Neural crest cell (in vitro differentiated cells): ENCODE measurements at places on chromosomes 13 and 19.

GRCh38 chr13:102805680-102806079 is 6.8 kb downstream of the BIVM start:
- DNase-seq, result no peak

- no peak for DNase-seq
Observed at GRCh38 chr13:50408068-50408467, 392.8 kb downstream of the KCNRG start.

- DNase-seq, result no peak
Observed at GRCh38 chr19:8473648-8474476, 28.6 kb downstream of the PRAM1 start.

GRCh38 chr13:33794576-33794975 is 23.4 kb upstream of the RFC3 start:
- DNase-seq, result no peak

- no peak for DNase-seq
Observed at GRCh38 chr19:1923319-1923718, 17.7 kb upstream of the CSNK1G2 start.

- DNase-seq, result no peak
Observed at GRCh38 chr13:30457306-30457891, 8.3 kb downstream of the HMGB1 start.

DNA sequence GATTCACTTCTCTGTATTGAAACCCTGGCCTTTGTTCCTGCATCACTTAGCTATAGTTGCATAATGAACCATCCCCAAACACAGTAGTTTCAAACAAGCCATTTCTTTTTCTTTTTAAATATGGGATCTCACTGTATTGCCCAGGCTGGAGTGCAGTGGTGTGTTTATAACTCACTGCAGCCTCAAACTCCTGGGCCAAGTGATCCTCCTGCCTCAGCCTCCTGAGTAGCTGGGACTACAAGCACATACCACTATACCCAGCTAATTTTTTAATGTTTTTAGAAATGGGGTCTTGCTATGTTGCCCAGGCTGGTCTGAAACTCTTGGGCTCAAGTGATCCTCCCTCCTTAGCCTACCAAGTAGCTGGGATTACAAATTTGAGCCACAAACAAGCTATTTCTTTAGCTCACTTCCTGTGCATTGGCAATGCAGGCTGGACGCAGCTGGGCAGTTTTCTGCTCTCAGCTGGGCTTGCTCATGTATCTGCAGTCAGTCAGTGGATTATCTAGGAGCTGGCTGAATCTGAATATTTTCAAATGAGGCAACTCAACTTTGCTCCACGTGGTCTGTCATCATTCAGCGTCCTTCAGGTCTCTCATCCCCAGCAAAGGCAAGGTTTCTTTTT is 49.5 kb upstream of the SIN3B start:
- DNase-seq, result no peak

- DNase-seq, result no peak
Observed at GRCh38 chr19:35059006-35059798, 17.7 kb downstream of the HPN start.

GRCh38 chr13:113332615-113333014 is 31.3 kb downstream of the GRTP1 start:
- DNase-seq, result no peak

DNA sequence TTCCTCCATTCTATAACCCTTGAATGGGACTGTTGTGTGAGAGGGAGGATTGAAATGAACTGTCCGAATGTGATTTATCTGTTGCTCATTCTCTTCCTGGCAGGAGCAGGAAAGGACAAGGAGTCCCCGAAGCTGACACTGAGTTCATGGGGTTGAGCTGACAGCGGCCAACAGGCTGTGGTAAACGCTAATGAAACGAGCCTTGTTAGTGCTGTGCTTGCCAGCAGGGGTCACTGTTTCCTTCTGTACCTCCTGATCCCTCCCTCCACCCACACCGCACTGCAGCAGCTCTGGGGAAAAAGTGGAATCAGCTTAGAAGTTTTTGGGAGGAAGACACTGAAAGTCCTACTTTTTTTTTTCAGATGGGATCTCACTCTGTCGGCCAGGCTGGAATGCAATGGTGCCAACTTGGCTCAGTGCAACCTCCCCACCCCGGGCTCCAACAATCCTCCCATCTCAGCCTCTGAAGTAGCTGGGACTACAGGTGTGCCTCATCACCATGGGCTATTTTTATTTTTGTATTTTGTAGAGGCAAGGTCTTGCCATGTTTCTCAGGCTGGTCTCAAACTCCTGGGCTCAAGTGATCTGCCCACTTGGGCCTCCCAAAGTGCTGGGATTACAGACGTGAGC is 6.7 kb upstream of the ZNF761 start:
- DNase-seq, result peak; percentile 76

GRCh38 chr13:43171489-43171888 is 148.1 kb downstream of the DNAJC15 start:
- no peak for DNase-seq

- DNase-seq, result peak; percentile 95
Observed at GRCh38 chr19:9934132-9934950, 2.0 kb downstream of the OLFM2 start.

GRCh38 chr13:75771818-75772217 is 135.7 kb downstream of the LMO7 start:
- DNase-seq, result no peak

- no peak for DNase-seq
Observed at GRCh38 chr13:112722433-112723263, 32.8 kb downstream of the ATP11A start.

GRCh38 chr13:37202264-37202663 is 96.8 kb upstream of the CSNK1A1L start:
- DNase-seq, result no peak

DNA sequence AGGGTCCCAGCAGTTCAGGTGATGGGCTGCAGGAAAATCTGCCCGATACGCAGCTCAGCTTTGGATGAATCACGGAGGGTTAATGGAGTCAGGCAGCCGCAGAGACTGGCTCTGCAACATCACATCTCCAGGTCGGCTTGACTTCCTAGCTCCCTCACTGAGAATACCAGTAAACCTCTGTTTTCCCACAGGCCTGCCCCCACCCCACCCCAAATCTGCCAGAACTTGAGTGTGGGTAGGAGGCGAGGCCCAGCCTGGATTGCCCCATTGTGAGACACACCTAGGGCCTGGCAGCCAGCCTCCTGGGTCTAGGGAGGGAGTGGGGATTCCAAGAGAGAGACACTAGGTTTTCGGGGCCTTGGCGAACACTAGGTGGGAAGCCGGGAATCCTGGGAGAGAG is 3.7 kb upstream of the KRTDAP start:
- no peak for DNase-seq

DNA sequence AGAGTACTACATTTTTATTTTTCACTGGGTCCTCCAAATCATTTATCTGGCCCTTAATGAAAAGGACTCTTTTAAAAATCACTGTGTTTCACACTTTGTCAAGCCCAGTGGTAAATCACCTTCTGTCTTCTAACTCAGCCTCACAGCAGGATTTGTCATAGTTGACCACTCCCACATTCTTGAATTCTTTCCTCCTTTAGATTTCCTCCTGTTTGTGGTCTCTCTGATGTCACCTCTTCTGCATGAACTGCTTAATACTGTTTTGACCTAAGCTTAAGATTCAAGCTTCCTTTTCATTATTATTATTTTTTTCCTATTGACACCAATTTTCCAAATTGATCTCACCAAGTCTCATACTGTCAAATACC is 899.8 kb upstream of the MIR17HG start:
- DNase-seq, result no peak

GRCh38 chr13:75345193-75345592 is 136.8 kb downstream of the TBC1D4 start:
- DNase-seq, result no peak

GRCh38 chr19:610801-611480 is 21.3 kb downstream of the HCN2 start:
- no peak for DNase-seq

GRCh38 chr13:42498521-42498920 is 75.4 kb upstream of the TNFSF11 start:
- DNase-seq, result no peak

GRCh38 chr13:111938741-111939665 is 127.9 kb upstream of the SOX1 start:
- no peak for DNase-seq

DNA sequence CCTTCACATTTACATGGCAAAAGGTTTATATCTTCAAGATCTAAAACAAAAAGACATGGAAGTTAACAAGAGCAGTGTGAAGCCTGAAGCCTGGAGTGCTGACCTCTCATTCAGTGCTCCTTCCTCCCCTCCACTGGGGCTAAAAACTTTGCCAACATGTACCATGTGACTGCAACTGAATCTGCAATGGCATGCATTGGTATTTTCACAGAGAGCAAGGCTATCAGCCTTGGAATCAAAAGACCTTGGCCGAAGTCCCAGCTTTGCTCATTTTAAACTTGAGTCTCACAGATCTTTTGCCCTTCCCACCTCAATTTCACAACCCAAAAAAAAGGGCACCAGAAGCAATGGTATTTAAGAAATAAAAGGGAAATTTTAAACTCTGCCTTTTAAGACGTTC is 325.1 kb downstream of the DCT start:
- DNase-seq, result no peak

GRCh38 chr13:112814905-112815585 is 125.2 kb downstream of the ATP11A start:
- no peak for DNase-seq

- DNase-seq, result no peak
Observed at GRCh38 chr13:108797354-108797753, 167.9 kb downstream of the MYO16 start.

DNA sequence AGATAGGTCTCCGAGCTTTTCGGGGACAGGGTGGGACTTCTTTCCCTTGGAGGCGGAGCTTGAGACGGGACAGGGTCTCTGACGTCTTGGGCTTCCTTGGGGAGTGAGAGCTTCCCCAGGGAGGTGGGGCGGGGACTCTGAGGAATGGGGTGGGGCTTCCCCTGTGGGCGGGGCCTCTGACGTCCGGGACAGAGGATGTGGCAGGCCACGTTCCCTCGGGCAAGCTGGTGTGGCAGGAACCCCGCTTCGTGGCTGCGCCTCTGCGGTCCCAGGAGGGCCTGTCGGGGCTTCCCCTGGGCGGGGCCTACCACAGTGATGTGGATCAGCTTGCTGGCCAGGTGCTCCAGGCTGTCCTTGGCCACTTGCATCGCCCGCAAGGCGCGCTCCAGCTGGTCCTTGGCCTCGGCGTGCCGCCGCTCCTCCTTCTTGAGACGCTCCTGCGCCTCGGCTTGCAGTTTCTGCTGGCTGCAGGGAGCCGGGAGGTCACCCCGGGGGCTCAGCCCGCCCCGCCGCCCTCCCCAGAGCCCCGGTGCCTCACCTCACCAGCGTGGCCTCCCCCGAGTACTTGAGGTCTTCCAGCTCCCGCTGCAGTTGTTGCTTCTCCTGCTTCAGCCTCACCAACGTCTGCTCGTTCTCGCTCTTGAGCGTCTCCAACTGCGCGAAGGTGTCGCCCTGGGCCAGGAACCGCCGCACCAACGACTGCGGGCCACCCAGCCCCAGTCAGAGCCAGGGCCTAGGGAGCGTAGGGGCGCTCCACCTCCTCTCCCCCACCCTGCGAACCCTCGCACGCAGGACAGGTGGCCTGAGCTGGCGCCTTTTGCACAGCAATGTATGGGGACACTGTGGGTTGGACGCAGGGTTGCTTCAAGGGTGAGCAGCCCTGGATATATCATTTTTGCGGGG is 3.3 kb upstream of the RGL3 start:
- peak; percentile 26 for DNase-seq
